Stimulated activated CD4-positive, alpha-beta T cell treated with anti-CD3 and anti-CD28 coated beads, Interleukin-15, amount 100 ng/mL, for 1 hour (primary cell): ENCODE measurements at places on chromosomes 1 and 21.

DNA sequence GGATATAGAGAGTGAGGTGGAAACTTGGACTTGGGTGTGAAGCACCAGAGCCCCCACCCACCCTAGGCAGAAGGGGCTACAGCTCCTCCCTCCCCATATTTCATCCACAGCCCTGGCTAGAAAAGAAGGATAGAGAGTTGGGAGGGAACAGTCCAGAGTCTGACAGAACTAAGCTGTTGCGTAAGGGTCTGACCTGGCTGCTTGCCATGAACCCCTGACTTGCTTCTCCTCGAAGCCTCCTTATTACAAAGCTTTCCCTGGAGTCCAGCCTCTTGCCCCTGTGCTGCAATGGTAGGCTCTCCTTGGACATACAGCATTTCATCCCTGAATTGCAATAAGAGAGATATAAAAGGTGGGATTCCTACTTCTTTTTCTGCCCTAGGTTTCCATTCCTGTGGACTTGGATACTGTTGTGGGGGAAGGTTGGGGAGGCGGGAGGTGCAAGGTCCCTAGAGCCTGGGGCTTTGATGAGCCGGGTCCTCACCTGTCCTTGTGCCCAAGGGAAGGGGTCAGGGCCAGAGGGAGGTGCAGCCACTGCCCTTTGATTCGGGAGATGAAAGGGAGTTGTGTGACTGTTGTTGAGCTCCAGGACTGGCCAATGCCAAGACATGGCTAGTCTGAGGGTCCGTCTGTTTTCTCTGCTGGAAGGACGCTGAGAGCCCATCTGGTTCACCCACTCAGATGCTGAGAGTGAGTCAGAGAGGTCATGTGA lies 2.7 kb downstream of the RHBG start:
- no peak for DNase-seq

- DNase-seq: no peak
These were observed 15.0 kb downstream of the CRNN start for GRCh38 chr1:152398812-152399698.

- no peak for DNase-seq
These were observed 34.8 kb upstream of the CFAP126 start for GRCh38 chr1:161402446-161402845.

DNA sequence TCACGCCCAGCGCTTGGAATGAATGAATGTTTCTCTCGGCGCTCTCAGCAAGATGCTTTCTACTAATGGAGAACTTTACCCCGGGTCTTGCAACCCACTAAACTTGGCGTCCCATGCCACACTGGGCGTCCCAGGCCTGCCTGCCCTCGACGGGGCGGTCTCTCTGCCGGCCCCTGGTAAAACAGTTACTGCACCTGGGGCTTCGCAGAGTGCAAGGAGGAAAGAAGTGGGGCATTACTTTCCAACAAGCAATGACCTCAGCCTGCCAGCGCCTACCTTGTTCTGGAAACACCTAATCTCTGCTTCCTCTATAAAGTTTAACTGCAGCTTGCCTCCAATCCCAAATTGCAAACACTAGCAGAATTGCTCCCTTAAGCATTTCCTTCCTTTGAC lies 27.8 kb upstream of the NFIA start:
- no peak for DNase-seq

GRCh38 chr1:54359393-54360162 lies 46.6 kb downstream of the SSBP3 start:
- no peak for DNase-seq

DNA sequence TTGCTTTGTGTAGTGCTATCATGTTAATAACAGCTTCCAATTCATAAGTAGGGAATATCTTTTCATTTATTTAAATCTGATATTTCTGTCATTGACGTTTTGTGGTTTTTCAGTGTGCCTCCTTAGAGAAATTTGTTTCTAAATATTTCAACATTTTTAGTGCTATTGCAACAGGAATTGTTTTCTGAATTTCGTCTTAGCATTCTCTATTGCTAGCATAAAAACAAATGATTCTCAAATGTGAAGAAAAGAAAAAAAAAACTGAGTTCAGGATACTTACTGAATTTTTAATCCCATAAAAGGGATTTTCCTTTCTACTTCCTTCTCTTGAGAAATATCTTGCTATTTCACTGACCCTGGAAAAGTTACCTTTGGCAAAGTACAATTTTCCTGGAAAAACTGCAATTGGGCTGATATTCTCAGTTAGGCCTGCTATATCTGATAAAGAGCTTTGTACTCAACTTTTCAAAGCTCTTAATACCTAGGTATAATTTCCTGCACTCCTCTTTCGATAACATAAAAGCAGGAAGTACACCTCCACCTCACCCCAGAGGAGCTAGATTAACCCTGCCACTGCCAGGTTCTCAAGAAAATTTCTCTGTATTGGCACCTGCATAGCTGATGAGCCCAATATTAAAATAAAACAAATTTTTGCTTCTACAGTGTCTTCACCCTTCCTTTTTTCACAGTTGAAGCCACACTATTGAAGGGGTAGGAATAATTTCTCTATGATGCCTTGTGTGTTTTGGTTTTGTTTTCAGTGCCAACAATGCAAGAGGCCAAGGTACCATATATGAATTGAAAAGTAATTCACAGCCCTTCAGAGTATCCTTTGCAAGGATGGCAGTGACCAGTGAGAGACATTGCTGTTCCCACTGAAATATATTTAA lies 35.6 kb downstream of the PTPN14 start:
- no peak for DNase-seq

DNA sequence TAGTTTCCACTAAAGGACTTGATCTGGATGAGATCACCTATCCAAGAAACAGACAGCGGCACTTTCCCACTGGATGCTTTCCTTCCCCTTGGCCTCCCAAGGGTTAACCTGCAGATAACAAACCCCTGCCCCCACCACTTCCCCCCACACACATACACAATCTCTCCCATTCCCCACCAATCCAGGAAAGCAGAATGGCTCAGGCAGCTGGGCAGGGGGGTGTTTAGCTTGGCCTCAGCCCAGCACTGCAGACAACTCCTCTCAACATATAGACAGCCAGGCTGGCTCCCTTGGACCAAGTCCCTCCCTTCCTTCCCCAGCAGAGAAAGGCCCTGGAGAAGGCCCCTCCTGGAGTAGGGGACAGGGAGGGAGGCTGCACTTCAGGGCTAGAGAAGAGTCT lies 24.6 kb downstream of the PLEKHA6 start:
- no peak for DNase-seq

GRCh38 chr1:119225831-119226230 lies 85.4 kb upstream of the WARS2 start:
- DNase-seq: no peak

DNA sequence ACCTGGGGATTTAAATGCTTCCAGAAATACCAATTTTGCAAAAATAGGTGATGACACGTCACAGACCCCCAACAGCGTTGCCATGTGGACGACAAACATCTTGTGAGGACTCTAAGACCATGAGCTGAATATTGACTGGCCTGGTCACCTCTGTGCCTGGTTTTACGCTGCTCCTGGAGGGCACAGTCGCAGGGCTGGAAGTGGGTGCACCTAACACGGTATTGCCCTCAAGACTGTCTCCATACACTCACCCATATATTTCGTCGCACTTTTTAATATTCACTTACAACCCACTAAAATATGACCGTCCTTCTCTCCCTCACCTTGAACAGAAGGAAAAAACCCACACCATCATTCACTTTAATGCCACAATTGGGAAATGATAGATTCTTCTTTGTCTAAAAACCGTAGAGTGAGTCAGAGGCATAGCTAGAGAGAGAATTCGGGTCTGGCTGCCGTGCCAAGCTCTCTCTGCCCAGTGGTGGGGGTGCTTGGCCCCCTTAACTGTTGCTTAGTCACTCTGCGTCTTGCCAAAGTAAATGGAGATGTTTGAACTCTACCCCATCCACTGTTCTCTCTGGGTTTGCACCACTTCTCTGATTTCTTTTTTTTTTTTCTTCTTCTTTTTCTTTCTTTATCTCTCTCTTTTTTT lies 40.8 kb upstream of the UTS2 start:
- no peak for DNase-seq

- no peak for DNase-seq
These were observed 74.6 kb downstream of the ADARB1 start for GRCh38 chr21:45149021-45149420.

- DNase-seq: no peak
These were observed 11.5 kb upstream of the COL16A1 start for GRCh38 chr1:31715087-31715872.

- no peak for DNase-seq
These were observed 29.4 kb downstream of the VPS26C start for GRCh38 chr21:37237764-37238163.

DNA sequence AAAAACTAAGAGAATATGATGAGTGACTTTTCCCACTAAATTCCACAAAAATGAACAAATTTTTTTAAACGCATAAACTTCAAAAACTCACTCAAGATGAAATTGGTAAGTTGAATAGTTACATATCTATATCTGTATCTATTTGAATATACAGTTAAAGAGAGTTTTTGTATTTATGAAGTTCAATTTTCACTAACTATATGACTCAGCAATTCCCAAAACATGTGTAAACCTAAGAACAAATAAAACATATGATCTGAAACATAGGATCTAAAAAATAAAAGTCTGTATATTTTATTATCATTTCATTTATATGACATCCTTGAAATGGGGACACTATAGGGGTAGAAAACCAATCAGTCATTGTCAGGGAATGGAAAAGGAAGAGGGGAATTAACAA lies 105.7 kb upstream of the SNX7 start:
- no peak for DNase-seq

DNA sequence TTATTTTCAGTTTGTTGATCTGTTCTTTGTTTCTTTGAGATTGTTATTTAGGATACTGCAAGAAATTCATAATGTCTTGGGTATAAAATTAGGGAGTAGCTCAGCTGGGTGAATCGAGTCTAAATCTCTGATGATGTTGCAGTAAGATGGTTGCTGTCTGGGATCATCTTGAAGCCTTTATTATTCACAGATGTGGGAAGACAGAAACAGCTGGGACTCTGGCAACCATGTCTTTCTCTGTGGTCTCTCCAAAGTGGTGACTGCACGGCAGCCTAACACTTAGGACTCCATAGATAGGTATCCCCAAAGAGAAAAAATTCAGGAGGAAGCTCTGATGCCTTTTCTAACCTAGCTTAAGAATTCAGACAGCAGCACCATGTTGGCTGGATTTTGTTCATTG lies 52.7 kb downstream of the RAP1A start:
- DNase-seq: no peak

- no peak for DNase-seq
These were observed 567.0 kb downstream of the AJAP1 start for GRCh38 chr1:5221451-5221850.

GRCh38 chr1:101185421-101185820 lies 51.4 kb upstream of the S1PR1 start:
- DNase-seq: no peak

DNA sequence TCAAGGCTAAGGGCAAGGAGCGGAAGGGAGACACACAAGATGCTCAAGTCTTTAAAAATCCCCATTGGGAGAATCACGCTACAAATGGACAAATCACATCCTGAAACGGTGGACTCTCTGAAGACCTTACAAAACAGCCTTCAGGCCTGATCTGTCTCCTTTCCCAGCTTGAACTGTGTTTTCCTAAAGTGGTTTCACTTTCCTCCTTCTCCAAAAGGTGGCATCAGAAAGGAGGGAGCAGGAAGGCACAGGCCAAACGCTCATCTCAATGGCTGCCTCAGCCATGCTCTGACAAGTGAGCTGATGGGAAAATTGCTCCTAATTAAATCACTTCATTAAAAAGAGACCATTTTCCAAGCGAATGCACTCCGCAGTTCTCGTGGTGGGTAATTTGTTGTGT lies 47.7 kb downstream of the UTP25 start:
- DNase-seq: no peak

- no peak for DNase-seq
These were observed 25.0 kb upstream of the PRELP start for GRCh38 chr1:203450479-203451149.

GRCh38 chr1:195054217-195054687 lies 1554.0 kb downstream of the KCNT2 start:
- DNase-seq: no peak
